Mucosa of gallbladder (tissue), 1 donor: ENCODE measurements at places on chromosomes 5 and 9. TPM values are rescaled to one million over a fixed set of nuclear protein-coding genes. Genes with fewer than 3 reads are reported as not detected.

TXNDC15 gene
- 88.5 TPM for total RNA-seq

SPATA31E1 gene
- not detected for total RNA-seq

GMCL2 gene
- not detected for total RNA-seq

FAM240B gene
- not detected for total RNA-seq

GRCh38 chr9:134628354-134628736 lies 13.3 kb upstream of the COL5A1 start:
- no peak for DNase-seq

DNA sequence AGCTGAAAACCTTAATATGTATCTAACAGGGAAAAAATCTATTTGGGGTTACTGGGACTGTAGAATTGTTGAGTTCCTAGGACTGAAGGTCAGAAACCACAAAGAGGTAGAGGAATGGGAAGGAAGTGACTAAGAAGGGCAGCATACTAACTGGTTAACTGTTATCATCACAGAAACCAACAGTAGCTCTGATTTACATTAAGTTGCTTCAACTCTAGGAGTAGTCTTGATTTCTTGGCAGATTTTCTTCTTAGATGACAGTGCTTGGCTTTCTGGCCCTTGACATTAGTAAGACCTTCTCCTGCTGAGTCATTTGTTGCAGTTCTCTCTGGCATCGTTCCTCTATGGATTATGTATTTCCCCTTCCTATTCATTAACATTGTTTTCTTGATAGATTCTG lies 116.1 kb upstream of the RASA1 start:
- no peak for DNase-seq

DNA sequence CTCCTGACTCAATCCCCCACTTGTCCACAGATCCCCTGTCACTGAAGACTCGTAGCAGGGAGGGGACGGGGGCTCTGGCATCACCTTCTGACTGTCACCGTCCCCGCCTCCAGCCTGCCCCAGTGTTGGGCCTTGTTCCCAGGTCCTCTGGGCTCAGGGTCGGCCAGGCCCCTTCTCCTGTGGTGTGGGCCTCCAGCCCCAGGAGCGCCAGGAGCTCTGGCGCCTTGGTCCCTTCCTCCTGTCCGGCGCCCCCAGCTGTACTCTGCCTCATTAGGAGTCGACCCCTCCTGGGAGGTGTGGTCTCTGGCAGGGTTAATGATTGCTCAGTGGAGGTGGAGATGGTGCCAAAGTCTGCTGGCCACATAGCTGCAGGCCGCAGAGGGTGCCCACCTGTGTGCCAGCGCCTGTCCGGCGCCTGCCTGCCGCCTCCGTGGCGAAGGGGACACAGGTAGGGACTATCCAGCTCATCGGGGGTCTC lies at the start of gene CDHR2:
Gene CDHR2 (plus strand): TSS at position 376 of the 478 bp plus-strand sequence. CDS start 16,011 bp downstream, outside the sequence.
- no peak for DNase-seq

- no peak for DNase-seq
Measured at GRCh38 chr5:137856916-137857862, 10.5 kb upstream of the MYOT start.

DNA sequence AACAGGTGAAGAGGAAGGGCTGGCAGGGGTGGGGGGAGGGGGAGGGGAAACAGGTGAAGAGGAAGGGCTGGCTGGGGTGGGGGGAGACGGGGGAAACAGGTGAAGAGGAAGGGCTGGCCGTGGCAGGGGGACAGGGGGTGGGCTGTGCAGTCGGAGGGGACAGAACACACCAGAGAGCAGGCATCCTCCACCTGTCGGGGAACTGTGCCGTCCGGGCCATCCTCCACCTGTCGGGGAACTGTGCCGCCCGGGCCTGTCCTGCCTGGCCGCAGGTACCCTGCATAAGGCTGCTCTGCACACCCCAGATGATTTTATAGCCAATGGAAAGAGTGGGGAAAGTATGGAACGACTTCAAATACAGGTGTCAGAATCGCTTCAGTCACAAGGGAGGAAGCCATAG lies 32.5 kb upstream of the PPP1R26 start:
- DNase-seq: no peak

DNA sequence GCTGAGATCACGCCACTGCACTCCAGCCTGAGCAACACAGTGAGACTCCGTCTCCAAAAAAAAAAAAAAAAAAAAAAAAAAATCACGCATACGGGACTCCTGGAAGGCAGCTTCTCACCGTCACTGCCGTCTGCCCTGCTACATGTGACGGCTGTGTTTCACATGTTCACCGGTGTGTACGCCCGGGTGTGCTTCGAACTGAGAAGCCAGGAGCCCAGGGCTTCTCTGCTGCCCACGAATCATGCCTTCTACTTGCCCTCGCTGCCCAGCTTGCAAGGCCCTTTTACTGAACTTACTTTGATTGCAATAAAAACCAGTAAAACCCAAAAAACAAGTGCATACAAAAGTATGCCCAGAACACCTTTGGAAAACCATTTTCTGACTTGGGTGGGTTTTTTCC lies 5.8 kb upstream of the NKD2 start:
- no peak for DNase-seq

- no peak for DNase-seq
Measured at GRCh38 chr5:77993141-77993854, 217.2 kb upstream of the TBCA start.

- DNase-seq: no peak
Measured at GRCh38 chr9:131817627-131818026, 77.8 kb upstream of the RAPGEF1 start.

GRCh38 chr5:179141867-179142266 lies 81.7 kb downstream of the ZNF354C start:
- no peak for DNase-seq
